Stimulated activated CD4-positive, alpha-beta T cell treated with anti-CD3 and anti-CD28 coated beads, Interleukin-4, amount 100 ng/mL, for 24 hours (primary cell): ENCODE measurements at places on chromosomes 7 and 10.

GRCh38 chr10:111872591-111872990 is 311.0 kb downstream of the GPAM start:
- no peak for DNase-seq

- no peak for DNase-seq
These were observed 660 bp upstream of the HHEX start for GRCh38 chr10:92688927-92689662.

DNA sequence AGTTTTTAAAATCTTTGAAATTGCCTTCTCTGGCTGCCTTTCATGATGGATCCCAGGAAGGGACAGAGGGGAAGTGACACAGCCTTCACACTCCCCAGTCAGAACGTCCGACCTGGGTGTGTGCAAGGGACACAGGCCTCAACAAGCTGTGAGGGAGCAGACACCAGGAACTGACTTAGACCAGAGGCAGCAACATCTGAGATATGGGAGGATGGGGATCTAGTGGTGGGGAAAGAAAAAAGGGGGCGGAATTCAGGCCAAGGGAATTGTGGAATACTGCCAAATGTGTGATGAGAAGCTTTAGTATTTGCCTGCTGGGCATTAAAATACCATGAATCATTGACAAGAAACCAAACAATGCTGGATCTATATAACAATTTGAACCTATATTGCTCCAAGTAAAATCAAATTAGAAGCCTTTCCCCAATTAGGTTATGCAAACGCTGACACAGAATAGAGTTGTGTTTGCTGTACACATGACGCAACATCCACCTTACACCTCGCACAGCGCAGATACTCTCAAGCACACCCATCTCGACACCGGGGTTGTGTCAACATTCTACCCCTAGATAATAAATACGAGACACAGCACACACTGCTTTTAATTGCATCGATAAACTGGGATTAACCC is 17.2 kb upstream of the MNX1 start:
- no peak for DNase-seq

- no peak for DNase-seq
These were observed 7.4 kb upstream of the C10orf67 start for GRCh38 chr10:23351926-23352519.

GRCh38 chr10:95758351-95759025 is 2.5 kb downstream of the ENTPD1 start:
- DNase-seq = no peak
